ENCODE measurements at places on chromosomes 1 and 21.

DNA sequence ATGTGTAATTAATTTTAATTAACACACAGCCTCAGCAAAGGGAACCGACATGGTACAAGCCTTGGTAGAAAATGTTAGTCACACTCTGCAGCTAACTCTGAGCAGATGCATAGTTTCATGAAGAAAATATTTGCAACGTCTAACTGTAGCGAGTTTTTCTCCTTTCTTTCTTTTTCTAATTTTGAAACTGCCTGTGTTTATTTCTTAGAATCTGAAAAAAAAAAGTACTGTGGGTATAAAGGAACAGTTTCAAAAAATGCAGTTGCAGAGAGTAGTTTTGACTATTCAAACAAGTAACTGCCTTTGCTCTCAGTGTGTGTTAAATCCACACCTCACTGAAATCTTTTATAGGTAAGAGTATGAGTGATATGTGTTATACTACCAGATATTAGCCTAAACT, 149.9 kb upstream of the C1orf105 start:
- no peak for DNase-seq

GRCh38 chr21:41876396-41876795, 2.7 kb downstream of the PRDM15 start:
- DNase-seq: no peak

DNA sequence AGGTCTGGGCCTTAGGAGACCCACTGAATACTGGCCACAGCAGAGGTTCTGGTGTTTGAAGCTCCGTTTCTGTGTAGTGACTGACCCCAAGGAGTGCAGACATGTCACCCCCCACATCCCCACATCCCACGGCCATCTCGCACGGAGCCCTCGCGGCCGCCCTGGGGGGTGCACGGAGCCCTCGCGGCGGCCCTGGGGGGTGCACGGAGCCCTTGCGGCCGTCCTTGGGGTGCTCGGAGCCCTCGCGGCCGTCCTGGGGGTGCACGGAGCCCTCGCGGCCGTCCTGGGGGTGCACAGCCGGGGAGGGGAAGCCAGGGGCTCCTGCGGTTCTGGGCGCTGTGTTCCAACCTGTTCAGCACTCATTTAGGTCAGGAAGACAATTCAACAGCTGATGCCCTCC, 68.4 kb downstream of the SCCPDH start:
- DNase-seq: no peak

- DNase-seq: no peak
Measured at GRCh38 chr1:66282343-66282852, 251.6 kb upstream of the SGIP1 start.

DNA sequence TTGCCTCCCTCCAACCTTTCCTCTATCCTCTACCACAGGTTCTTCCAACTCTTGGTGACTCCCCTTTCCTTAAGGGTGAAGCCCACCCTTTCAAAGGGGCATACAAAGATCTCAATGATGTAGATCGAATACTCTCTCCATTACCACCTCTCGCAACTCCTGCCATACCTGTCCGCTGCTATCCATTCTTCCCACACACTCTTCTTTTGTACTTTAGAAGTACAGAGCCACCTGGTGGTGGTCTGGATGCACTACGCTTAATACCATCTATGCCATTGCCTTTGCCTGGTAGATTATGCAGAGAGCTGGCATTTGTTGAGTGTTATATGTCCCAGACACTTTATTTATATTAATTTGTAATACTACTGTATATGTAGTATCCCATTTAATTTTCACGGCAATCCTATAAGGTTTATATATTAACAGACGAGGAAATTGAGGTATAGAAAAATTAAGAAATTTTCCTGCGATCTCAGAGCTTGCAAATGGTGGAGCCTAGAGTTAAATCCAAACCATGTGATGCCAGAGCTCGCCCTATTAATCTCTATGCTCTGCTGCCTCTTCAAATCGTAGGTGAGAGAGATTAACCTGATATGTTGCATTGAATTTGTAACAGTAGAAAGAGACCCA, 22.9 kb downstream of the TSHB start:
- DNase-seq: no peak

DNA sequence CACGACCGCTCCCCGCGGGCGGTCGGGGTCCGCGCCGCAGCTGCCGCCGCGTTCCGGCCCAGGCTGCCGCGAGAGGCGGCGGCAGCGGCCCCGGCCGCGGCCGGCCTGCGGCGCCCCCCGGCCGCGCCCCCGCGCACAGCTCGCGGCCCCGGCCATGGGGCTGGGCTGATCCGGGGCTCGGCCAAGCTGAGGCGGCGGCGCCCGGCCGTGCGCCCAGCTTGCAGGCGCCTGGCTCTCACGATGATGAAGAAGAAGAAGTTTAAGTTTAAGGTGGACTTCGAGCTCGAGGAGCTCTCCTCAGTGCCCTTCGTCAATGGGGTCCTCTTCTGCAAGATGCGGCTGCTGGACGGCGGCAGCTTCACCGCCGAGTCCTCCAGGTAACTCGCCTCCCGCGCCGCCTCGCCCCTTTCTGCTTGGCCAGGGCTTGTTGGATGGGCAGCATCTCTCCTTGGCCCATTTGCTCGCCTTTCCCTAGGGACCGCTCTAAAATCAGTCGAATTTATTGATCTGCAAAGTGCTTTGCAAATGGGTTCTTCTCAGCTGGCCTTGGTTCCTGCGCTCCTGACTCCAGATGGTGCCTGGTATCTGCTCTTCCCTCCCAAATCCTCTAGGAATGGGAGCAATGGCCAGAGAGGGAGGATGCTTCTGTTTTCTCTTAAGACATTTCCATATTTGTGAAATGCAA, 431 bp downstream of the EEIG2 start:
- DNase-seq: no peak

DNA sequence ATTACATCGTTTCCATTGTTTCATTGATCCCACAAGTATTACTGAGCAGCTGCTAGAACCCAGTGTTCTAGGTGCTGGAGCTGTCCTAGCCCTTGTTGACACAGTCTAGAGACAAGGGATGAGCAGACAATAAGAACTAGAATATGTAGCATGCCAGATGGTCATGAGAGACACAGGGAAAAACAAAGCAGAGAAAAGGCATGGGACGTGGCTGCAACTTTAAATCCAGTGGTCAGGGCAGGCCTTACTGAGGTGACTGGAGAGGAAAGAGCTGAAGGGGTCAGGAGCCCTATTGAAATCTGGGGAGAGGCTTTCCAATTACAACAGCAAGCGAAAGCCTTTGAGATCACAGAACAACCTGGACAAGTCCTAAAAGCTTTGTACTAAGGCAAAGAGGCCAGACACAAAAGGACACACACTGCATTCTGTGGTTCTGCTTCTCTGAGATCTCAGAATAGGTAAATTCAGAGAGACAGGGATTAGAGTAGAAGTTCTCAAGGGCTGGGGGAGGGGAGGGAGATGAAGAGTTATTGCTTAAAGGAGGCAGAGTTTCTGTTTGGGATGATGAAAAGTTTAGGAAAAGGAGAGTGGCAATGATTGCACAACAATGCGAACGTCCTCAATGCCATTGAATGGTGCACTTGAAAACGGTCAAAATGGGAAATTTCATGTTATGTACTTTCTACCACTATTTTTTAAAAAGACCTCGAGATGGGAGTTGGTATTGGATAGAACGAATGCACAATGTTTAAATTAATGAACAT, 467.4 kb upstream of the VAMP3 start:
- no peak for DNase-seq

DNA sequence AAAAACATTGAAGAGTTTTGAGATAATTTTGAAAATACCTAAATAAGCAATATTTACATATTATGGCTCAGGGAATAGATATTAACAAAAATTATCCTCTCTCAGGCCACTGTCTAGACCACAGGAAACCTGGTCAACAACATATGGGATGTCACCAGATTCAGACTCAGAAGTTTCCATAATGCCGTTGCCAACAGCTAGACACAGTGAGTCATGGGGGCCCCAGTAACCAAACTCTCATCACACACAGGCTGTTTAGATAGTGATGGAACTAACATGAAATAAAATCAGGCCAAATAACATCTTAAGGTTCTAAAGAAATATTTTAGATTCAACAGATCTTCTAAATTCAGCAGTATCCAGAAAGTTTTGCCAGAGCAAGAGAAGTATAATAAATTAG, 681.7 kb upstream of the ADAMTS5 start:
- DNase-seq: no peak

DNA sequence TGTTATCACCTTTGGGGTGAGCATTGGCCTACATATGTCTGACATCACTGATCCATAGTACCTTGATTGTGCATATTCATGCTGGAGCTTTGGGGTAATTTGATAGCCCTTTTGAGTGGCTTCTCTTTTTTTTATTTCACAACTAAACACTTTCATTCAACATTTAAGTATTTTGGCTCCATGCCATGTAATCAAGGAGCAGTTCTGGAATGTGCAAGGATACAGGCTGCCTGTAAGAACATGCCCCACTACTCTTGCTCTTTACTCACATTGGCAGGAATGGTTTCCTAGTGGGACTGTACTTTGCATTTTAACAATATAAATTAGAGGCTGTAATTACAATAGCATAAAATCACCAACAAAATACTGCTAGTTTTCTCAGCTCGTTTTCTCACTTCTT, 300.7 kb upstream of the SPAG17 start:
- DNase-seq: no peak

- no peak for DNase-seq
Measured at GRCh38 chr21:34998176-34998575, 50.9 kb downstream of the RUNX1 start.

- no peak for DNase-seq
Measured at GRCh38 chr1:210949039-210949438, 184.9 kb downstream of the KCNH1 start.

DNA sequence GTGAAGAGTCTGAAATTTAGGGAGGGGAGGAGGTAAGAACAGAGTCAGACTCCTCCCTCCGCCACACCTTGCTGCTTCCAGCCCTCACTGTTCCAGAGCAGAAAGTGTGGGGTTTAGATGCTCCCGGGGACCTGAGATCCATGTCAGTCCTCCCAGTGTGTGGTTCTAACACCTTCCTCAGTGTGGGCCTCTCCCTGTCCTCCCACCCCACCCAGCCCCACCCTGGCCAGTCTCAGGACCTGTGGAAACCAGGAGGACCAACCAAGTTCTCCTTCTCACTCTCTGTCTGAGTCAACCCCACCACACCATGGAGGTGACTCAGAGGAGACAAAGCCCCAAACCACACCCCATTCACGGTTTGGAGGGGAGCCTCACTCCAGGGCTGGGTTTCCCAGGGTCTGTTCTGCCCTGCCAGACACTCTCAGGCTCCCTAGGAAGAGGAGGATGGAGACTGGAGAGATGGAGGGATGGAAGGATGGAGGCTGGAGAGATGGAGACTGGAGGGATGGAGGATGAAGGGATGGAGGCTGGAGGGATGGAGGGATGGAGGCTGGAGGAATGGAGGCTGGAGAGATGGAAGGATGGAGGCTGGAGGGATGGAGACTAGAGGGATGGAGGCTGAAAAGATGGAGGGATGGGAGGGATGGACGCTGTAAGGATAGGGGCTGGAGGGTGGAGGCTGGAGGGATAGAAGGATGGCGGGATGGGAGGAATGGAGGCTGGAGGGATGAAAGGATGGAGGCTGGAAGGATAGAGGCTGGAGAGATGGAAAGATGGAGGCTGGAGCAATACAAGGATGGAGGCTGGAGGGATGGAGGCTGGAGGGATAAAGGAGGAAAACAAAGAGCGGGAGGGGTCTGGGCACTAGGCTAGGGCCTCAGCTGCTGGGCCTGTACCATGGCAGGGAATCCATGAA, 100.9 kb upstream of the RUNX3 start:
- no peak for DNase-seq

- DNase-seq: no peak
Measured at GRCh38 chr1:1200876-1201810, 5.2 kb downstream of the TNFRSF18 start.

DNA sequence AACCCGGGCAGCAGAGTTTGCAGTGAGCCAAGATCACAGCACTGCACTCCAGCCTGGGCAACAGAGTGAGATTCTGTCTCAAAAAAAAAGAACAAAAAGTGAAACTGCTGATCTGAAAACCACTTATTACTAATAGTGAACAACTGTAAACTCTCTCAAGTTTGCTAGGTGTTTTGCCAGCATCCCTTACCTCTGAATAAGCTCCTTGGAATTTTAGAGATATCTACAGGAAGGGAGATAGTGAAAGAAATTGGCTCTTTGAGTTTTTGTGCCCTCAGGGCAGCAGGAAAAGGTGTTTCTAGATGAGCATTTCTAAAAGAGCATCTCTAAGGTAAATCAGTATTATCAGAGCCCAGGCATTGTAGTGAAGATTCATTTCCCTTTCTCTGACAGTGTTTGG, 27.1 kb downstream of the PARK7 start:
- no peak for DNase-seq

GRCh38 chr1:98991127-98992012, 13.3 kb downstream of the PLPPR5 start:
- no peak for DNase-seq

GRCh38 chr21:46149205-46149901, 6.0 kb downstream of the FTCD start:
- DNase-seq: no peak

DNA sequence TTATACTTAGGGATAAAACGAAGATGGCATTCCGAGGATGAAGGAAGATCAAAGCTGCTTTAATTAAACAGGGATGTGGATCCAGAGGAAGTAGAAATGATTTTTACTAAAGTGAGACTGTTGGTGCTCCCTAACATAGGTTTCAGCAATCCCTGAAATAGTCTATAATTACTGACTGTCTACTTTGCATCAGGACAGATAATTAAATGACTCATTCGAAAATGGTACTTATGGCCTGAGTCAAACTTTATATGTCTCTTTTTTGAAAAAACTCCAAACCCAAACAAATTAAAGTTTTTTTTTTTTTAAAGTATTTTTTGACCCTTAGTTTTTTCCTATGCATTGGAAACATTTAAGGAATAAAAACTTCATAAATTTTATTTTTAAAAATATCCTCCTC, 90.3 kb downstream of the LYST start:
- DNase-seq: no peak

GRCh38 chr1:70140343-70140742, 65.0 kb downstream of the LRRC40 start:
- DNase-seq: no peak

DNA sequence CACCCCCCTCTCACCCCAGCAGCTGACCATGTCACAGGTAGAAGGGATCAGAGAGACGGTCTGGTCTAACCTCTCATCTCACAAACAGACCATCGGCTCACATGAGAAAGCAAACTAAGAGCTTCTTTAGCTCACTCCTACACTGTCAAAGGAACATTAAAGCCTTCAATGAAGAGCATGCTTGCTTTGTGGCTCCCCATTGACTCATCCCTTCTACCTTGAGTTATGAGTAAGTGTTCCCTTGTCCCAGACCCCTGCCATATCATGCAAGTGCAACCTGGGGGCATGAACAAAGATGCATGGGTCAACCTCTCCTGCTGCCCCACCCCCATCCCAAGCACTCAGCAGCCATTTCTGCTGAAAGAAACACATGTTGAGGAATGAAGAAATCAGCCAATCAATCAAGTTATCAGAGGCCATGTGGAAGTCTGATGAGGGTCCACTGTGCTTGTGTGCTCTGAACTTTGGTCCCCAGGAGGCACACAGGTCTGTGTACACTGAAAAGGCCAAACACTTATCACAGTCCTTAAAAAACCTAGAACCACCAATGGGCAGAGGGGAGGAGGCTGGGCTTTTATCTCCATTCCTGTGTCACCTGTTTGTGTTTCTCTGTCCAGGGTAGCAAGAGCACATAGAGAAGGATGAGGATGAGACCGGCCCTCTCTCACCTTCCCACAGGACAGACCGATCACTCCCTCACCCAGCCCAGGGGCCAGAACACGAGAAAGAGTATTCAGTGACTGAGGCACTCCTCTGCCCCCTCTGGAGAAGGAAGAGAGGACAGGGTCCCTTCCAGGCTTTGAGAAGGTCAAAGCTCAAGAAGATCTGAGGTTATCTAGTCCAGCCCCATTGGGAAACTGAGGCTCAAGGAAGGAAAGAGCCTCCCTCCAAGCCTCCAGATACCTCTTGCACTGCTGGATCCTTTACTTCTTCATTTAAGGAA, 9.5 kb downstream of the ETNK2 start:
- no peak for DNase-seq
